Thoracic aorta (tissue), 2 donors: ENCODE measurements at places on chromosomes 16 and 17. TPM values are rescaled to one million over a fixed set of nuclear protein-coding genes. Genes with fewer than 3 reads are reported as not detected.

Gene TPPP3
- total RNA-seq, result 12.6 TPM

Gene TTYH2
- total RNA-seq, result 2.4 TPM

Gene TMEM88
- total RNA-seq, result 21.9 TPM

Gene SAP30BP
- 65.1 TPM for total RNA-seq

Gene NPW
- total RNA-seq, result not detected

Gene GRAP
- 3.2 TPM for total RNA-seq

Gene KRT40
- not detected for total RNA-seq

Gene SLC35G6
- not detected for total RNA-seq

Gene AURKB
- 1.6 TPM for total RNA-seq

Gene SERPINF2
- total RNA-seq, result 9.8 TPM

Gene MEOX1
- total RNA-seq, result 5.4 TPM

Gene DPEP3
- total RNA-seq, result not detected

Gene METTL22
- 34.6 TPM for total RNA-seq

Gene SMTNL2
- total RNA-seq, result 2.8 TPM

Gene PDIA2
- total RNA-seq, result 3.2 TPM

Gene DHX8
- total RNA-seq, result 43.6 TPM

Gene SLFN12L
- total RNA-seq, result 4.1 TPM

Gene SLC5A11
- total RNA-seq, result 17.7 TPM

Gene PRR35
- 0.42 TPM for total RNA-seq

Gene ABCC11
- total RNA-seq, result not detected

Gene ABCC3
- total RNA-seq, result 143 TPM

Gene GJC1
- 15.4 TPM for total RNA-seq

Gene TSNAXIP1
- 4.1 TPM for total RNA-seq

Gene LAT
- 15.3 TPM for total RNA-seq

Gene NPIPB13
- 6.5 TPM for total RNA-seq

Gene CSH2
- not detected for total RNA-seq

Gene GAST
- not detected for total RNA-seq

Gene PABPN1L
- total RNA-seq, result not detected

Gene NXN
- 18.9 TPM for total RNA-seq

Gene CCL8
- total RNA-seq, result 3.7 TPM

Gene FSCN2
- total RNA-seq, result 4.2 TPM

Gene CSHL1
- total RNA-seq, result not detected

Gene ALOX12B
- not detected for total RNA-seq

Gene ABCA10
- 3.2 TPM for total RNA-seq

Gene ZFP3
- 6.6 TPM for total RNA-seq

Gene GPRC5C
- total RNA-seq, result 67.0 TPM

Gene UTS2R
- not detected for total RNA-seq

Gene RECQL5
- total RNA-seq, result 29.9 TPM
